ENCODE measurements at places on chromosomes 2 and 18.

DNA sequence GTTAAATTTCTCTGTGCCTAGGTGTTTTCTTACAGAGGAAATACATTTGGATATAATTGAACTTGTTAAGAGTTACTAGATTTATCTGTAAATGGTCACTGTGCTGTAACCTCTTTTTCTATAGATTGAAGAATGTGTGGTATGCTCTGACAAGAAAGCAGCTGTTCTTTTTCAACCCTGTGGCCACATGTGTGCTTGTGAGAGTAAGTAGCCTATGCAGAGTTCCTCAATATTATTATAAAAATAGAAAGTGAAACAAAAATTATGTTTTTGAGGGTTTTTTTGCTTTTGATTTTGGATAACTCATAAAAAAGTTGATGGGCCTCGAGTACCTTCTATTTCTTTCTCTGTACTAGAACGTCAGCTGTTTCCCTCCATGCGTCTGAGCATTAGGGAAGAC is 112.4 kb downstream of the MIB1 start:
- DNase-seq = no peak

GRCh38 chr2:169673921-169674320 is 20.3 kb downstream of the CFAP210 start:
- no peak for DNase-seq

DNA sequence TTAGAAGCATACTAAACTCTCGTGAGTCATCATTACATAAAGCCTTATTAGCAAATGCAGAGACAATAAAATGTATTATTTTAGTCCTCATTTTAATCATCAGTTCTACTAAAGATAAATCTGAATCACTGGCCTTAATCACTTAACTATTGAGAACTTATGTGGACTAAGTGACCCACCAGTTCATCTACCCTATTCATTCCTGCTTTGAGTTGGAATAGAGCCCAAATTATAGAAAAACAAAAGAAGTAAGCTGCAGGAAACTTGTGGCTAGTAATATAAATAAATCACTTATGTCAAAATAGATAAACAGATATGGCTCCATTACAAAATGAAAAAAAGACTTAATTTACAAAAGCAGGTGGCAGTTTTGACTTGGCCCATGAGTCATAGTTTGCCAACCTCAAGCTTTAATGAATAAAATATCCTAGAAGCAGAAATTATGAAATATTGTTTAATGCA is 851.8 kb upstream of the CRIM1 start:
- no peak for DNase-seq

GRCh38 chr2:12597610-12598009 is 119.1 kb upstream of the TRIB2 start:
- no peak for DNase-seq

GRCh38 chr18:71028285-71028762 is 739.5 kb downstream of the SOCS6 start:
- no peak for DNase-seq

- no peak for DNase-seq
These were observed 80.4 kb downstream of the LIMS1 start for GRCh38 chr2:108614659-108615058.

- DNase-seq = no peak
These were observed 11.0 kb upstream of the SIX3 start for GRCh38 chr2:44930274-44931197.

DNA sequence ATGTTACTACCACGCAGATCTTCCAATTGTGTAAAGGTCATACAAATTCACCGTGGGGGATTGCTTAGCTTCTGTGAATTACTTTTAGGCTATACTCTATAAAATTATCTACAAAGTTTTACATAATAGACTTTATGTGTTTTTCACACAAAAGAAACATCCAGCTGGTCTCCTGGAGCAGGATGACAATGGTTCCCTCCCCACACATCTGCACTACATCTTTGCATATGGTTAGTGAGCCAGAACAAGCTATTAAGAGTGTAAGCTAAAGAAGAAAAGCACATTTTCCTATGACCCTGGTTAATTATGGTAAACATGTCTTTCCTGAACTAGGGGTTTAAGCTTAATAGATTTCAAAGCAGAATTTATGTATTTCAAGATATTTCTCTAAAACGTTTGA is 295.1 kb downstream of the ASXL3 start:
- DNase-seq = no peak

- DNase-seq = no peak
These were observed 433.8 kb upstream of the ID2 start for GRCh38 chr2:8247905-8248622.

DNA sequence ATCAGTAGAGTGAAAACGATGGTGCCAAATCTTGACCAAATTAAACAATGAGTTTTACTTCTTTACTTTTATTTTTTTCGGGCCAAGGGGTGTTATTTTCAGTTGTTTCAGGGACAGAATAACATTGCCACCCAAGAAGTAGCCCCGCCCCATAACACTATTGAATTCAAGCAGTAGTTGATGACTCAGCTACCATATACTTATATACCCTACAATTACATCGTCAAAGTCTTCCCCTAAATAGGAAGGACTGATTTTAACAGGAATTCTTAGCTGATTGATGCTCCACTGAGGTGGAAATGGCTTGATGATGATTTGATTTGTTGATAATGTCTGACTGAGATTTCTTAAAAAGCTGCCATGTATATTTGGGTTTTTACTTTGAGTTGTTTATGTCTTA is 24.7 kb downstream of the LYPD6B start:
- DNase-seq = no peak

DNA sequence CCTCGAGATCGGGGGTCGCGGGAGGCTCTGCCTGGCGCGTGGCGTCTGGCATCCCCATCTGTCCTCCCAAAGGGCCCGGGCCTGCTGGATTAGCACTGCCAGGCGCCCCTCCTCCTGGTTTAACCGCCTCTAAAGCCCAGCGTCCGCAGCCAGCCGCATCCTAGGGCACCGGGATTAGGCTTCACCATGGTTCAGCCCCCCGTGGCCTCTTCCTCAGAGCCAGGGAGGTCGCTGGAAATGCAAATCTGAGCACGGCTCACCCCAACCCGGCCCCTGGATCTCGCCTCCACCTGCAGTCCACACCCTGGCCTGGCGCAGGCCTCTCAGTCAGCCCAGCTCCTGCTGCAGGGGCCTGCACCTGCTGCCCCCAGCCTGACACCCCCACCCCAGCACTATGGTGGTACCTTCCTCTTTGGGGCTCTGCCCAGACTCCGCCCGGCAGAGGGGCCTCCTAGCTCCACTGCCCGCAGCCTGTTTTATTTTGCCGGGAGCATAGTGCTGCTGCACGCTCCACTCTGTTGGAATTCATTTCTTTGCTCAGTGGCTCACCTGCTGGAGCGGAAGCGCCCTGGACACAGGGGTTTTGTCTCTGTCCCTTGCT is 13.2 kb downstream of the PRELID3A start:
- no peak for DNase-seq

DNA sequence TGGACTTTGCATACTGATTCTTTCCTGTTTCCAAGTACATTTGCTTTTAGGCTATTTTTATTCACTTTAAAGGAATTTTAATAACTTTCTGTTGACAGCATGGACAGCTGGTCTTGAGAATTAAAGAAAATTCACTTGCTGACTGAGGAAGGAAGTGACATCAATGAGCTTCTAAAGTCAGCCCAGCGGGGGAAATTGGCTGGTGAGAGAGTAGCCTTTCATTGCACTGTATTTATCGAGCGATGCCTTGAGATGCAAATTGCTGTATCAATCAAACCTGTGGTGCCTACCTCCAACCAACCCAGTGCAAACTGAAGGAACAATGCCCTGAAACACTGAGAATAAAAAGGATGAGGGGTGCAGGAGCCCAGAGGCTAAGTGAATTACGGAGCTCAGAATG is 91.4 kb upstream of the AQP4 start:
- DNase-seq = no peak

DNA sequence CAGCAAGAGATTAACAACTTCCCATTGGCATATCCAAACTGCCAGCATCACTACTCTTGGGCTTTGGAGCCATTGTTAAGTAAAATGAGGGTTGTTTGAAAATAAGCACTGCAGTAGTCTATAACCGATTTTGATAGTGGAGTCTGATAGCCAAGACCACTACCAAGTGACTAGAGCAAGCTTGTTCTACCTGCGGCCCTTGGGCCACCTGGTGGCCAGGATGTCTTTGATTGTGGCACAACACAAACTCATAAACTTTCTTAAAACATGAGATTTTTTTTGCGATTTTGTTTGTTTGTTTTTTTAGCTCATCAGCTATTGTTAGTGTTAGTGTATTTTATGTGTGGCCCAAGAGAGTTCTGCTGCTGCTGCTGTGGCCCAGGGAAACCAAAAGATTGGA is 11.0 kb downstream of the UBE2E3 start:
- DNase-seq = no peak

DNA sequence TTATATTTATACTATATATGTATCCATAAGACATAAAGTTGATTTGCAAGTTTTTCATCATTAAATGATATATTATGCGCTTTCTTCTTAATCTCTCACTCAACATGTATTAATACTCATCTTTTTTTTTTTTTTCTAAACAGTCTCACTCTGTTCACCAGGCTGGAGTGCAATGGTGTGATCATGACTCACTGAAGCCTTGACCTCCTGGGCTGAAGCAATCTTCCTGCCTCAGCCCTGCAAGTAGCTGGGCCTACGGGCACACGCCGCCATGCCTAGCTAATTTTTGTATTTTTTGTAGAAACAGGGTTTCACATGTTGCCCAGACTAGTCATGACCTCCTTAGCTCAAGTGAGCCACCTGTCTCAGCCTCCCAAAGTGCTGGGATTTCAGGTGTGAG is 51.4 kb upstream of the MAP4K3 start:
- no peak for DNase-seq

DNA sequence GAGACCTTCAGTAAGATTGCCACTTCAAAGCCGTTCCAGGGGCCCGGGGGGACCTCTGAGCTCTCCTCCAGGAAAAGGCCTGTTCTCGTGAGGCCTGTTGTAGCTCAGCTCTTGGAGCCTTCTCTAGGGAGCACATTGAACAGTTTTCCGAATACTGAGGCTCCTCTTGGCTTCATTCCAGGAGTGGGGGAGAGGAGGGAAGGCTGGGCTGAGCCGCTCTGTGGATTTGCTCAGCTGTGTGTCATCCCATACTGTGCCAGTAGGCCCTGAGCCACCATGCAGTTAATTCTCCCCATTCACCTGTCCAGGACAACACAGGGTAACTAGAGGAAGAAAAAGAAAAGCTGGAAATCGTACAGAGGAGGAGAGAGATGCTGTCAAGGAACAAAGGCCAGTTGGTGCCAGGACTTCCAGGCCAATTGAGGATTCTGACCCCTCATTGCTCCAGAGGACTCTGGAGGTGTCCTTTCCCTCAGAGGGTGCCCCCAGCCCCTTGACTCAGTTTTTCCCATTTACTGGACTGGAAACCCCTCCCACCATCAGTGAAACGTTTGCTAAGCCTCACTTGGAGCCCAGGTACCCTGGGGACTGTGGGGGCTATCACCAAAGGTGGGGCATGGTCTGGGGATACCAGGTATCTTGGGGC is 41.4 kb downstream of the HS1BP3 start:
- DNase-seq = no peak

DNA sequence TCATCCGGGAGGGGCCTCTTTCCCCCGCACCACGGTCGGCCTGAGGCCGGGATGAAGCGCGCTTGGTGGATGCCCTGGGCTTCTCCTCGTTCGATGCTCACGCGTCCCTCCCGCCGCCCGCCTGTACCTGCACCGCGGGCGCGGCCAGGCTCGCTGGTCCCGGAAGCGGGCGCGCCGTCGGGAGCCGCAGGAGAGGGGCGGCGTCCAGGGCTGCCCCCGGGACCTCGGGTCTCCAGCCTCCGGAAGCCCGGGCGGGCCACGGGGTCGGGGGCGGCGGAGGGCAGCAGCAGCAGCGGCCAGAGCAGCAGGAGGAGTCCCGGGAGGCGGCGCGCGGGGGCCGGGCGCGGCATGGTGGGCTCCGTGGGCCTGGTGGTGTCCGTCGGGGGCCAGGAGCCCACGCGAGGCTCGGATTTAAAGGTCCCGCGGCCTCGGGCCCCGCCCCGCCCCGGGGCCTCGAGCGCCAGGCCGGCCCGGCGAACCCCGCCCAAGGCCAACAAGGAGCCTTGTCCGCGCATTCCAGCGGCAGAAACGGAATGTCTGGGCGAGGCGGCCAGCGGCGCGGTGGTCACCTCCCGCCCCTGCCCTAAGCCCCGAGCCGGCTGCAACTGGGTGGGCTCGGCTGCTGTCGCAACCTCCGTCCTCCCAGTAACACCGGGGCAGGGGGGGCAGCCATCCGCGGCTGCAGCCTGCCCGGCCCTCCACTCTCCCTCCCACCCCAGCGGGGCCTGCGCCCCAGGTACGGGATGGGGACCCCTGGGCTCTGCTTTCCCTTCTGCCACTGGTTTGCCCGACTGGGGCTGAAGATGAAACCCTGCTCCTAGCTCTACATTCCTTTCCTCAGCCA is at the start of gene MATN3:
Gene MATN3, minus strand, starts transcription at position 387 of the 844 bp plus-strand sequence. Its CDS starts 37 bp downstream, at position 350.
- DNase-seq = no peak

GRCh38 chr2:165328272-165328671 is 89.1 kb downstream of the SCN2A start:
- DNase-seq = no peak

- no peak for DNase-seq
These were observed 42.7 kb downstream of the SMAD4 start for GRCh38 chr18:51072586-51073313.

GRCh38 chr18:36139245-36139644 is 9.5 kb downstream of the ELP2 start:
- DNase-seq = no peak

GRCh38 chr18:62938006-62938405 is 222.7 kb downstream of the PHLPP1 start:
- DNase-seq = no peak

DNA sequence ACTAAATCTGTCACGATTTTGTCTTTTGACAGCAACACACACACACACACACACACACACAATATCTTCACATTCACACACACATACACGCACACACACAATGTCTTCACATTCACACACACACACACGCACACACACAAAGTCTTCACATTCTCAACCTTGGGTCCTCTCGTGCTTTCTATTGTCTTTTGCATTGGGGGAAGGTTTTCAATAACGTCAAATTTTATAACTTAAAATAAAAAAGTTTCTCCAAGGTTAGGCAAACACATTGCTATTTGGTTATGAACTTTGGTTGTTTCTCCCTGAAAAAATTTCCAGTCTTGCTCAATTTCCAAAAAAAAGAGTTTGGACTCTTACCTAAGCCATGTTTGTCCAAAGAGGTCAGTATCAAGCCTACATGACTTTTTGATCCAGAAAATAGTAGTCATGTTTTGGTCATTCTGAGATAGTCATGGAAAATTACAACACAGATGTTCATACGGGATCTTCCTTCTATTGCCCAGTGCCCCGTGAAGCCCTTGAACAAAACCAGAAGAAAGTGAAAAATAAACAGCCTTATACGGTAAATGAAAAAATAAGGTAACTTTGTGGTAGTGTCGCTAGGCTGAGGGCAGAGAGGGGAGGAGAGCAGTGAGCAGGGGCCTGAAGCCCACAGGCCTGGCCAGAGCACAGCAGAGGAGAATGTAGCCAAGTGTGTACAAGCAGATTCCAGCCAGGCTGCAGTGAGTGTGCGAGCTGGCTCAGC is 542.8 kb upstream of the ID2 start:
- DNase-seq = no peak
